Activated CD4-positive, alpha-beta T cell treated with anti-CD3 and anti-CD28 coated beads, Interleukin-2, amount 10 ng/mL, durations not matched to agents 7 days and 5 days (primary cell): ENCODE measurements at places on chromosomes 16 and 17. TPM values are rescaled to one million over a fixed set of nuclear protein-coding genes. Genes with fewer than 3 reads are reported as not detected.

DNA sequence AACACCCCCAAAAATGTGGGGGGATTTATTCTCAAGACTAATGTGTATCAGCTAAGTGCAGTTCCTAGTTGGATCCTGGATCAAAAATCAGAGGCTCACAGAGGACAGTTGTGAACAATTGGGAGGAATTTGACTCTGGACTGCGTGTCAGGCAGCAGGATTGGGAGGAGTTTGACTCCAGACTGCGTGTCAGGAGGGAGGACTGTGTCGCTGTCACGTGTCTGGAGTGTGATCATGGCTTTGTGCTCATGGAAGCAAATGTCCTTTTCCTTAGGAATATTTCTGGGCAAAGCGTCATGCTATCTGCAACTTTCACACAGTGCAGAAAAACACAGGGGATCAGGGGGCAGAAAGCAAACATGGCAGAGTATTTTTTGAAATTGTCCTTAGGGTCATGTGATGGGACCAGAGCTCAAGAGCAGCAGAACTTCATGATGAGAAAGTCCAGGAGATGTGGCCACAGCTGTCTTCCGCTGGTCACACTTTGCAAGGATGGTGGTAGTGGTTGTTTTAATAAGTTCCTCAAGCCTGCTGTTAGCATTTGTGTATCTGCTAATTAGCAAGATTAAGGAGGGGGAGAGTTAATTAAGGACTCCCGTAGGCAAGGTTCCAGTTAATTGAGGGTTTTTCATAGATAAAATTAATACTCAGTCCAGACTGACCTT lies 122.0 kb upstream of the CHMP6 start:
- peaks cover 50% of the 10 kb centered on the region for H3K36me3 ChIP-seq
- H3K27me3 ChIP-seq: no peaks in the 10 kb centered on the region
- H3K4me3 ChIP-seq: no peak overlapping the region
- peaks cover 92% of the 10 kb centered on the region for H3K4me1 ChIP-seq

Gene UNC13D
- 182 TPM for total RNA-seq

Gene BRIP1
- total RNA-seq: 28.7 TPM

Gene ZNF174
- 11.4 TPM for total RNA-seq

DNA sequence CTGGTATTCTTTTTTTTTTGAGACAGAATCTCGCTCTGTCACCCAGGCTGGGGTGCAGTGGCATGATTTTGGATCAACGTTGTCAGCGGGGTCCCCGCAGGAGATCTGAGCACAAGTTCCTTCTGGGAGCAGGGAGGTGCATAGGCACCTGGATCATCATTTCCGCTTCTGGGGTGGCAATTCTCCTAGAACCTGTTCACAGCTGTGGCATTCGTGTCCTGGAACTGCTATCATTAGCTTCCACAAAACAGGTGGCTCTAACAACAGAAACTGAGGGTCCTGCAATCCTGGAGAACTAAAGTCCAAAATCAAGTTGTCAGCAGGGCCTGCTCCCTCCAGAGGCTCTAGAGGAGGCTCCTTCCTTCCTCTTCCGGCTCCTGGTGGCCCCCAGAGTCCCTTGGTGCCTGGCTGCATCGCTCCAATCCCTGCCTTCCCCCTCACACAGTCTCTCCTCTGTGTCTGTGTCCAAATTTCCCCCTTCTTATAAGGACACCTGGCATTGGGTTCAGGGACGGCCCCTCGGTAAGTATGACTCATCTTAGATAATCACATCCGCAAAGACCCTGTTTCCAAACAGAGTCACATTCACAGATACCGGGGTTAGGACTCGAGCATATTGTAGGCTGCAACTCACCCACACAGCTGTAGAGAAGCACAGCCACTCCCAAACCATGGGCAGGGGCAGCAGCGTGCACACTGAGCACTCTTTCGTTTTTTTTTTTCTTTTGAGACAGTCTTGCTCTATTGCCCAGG lies 43.5 kb upstream of the KLHDC4 start:
- H3K4me1 ChIP-seq: peaks cover 35% of the 10 kb centered on the region
- H3K4me3 ChIP-seq: no peak overlapping the region

Gene LDHD
- total RNA-seq: not detected

Gene KRTAP4-9
- not detected for total RNA-seq

Gene PHF12
- 78.1 TPM for total RNA-seq

Gene ZNF385C
- not detected for total RNA-seq

DNA sequence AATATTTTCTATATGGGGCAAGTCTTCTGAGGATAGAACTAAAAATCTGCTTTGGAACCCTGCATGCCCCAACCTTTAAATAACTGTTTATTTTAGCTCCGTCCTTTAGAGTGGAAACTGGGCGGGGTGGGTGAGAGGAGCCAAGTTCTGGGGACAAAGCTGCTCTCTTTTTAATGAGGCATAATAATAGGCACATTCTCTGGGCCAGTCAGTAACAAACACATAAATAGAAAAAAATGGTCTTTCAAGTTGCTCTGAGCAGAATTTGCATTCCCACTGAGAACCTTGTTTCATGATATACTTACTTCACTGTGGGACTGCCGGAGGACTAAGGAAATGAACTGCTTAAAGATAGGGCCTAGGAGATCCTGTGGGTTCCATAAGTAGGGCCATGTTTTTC lies 51.5 kb downstream of the KNOP1 start:
- no peak overlapping the region for H3K27ac ChIP-seq
- no peak for DNase-seq
- H3K36me3 ChIP-seq: peaks cover 18% of the 10 kb centered on the region
- no peaks in the 10 kb centered on the region for H3K27me3 ChIP-seq
- H3K4me1 ChIP-seq: no peaks in the 10 kb centered on the region
- no peak overlapping the region for H3K4me3 ChIP-seq

Gene KRT36
- not detected for total RNA-seq

Gene TEX19
- total RNA-seq: not detected

Gene C16orf86
- total RNA-seq: 4.8 TPM

Gene FLCN
- total RNA-seq: 39.4 TPM

DNA sequence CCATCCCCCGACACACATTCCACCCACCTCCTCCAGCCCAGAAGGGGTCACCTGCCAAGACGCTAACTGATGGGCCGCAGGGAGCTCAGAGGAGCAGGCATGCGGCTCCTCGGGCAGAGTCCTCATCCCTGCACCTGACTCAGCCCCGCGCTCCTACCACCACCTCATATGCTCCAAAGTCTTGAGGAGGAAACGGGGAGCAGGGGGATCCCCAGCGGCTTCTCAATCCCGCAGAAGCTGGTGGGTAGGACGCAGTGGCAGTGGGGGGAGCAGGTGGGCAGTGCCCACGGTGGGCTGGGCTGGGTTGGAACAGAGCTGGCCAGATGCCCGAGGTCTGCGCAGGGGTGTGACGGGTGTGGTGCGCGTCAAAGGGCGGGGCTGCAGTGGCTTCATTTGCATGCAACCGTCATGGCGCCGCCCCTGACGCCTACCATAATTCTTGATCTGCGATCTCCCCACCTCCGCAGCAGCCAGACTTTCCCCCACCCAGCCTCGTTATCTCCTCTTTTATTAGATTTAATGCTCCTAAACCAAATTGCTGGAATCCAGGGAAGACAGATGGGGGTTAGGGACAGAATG lies 39.0 kb upstream of the EMP2 start:
- H3K27me3 ChIP-seq: no peaks in the 10 kb centered on the region
- no peaks in the 10 kb centered on the region for H3K4me1 ChIP-seq
- no peaks in the 10 kb centered on the region for H3K36me3 ChIP-seq
- no peak overlapping the region for H3K4me3 ChIP-seq
- DNase-seq: no peak

Gene PTX4
- total RNA-seq: not detected

- no peaks in the 10 kb centered on the region for H3K36me3 ChIP-seq
- no peak for DNase-seq
- H3K4me1 ChIP-seq: peaks cover 17% of the 10 kb centered on the region
- H3K27me3 ChIP-seq: peaks cover 28% of the 10 kb centered on the region
Observed at GRCh38 chr17:2849327-2849670, 53.1 kb downstream of the RAP1GAP2 start.

Gene ADORA2B
- total RNA-seq: 0.29 TPM

Gene CAPNS2
- not detected for total RNA-seq

DNA sequence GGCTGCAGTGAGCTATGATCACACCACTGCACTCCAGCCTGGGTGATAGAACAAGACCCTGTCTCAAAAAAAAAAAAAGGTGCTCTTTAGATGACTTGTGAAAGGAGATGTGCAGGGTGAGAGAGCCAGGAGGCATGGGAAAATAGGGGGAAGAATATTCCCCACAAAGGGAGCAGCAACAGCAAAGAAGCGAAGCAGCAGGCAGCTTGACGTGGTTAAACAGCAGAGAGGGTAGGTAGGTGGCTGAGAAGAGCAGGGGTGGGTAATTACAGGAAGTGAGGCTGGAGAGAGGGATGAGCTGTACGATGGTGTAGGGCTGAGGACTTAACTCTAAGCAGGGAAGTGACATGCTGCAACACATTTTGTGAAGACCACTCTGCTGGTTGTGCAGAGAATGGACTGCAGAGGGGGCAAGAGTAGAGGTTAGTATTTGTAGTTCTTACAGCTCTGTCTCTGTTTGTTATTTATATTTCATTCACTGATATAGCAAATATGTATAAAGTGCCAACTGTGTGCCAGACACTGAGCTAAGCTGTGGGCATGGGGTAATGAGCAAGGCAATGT lies 1.6 kb downstream of the HEATR3 start:
- H3K27ac ChIP-seq: peak overlapping the region; percentile 90
- H3K4me1 ChIP-seq: peaks cover 45% of the 10 kb centered on the region
- H3K4me3 ChIP-seq: peak overlapping the region; percentile 86
- DNase-seq: peak; percentile 63
- no peaks in the 10 kb centered on the region for H3K27me3 ChIP-seq

DNA sequence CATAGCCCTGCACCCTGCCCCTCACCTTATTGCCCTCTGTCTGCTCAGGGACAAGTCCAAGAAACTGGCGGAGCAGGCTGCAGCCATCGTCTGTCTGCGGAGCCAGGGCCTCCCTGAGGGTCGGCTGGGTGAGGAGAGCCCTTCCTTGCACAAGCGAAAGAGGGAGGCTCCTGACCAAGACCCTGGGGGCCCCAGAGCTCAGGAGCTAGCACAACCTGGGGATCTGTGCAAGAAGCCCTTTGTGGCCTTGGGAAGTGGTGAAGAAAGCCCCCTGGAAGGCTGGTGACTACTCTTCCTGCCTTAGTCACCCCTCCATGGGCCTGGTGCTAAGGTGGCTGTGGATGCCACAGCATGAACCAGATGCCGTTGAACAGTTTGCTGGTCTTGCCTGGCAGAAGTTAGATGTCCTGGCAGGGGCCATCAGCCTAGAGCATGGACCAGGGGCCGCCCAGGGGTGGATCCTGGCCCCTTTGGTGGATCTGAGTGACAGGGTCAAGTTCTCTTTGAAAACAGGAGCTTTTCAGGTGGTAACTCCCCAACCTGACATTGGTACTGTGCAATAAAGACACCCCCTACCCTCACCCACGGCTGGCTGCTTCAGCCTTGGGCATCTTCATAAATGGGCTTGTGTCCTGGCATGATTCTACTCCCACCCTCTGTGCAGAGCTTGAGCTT lies 6.3 kb upstream of the NFATC3 start:
- peaks cover 75% of the 10 kb centered on the region for H3K36me3 ChIP-seq
- H3K27me3 ChIP-seq: no peaks in the 10 kb centered on the region

Gene MAP3K14
- total RNA-seq: 25.8 TPM

Gene KRT15
- total RNA-seq: not detected

- peaks cover 70% of the 10 kb centered on the region for H3K36me3 ChIP-seq
- H3K4me3 ChIP-seq: no peak overlapping the region
- H3K4me1 ChIP-seq: peaks cover 71% of the 10 kb centered on the region
- no peak for DNase-seq
- no peaks in the 10 kb centered on the region for H3K27me3 ChIP-seq
Observed at GRCh38 chr17:80793851-80794267, 197.8 kb upstream of the CHMP6 start.
